ENCODE measurements at places on chromosomes 12 and 14.

- peak; percentile 56 for DNase-seq
These were observed 79.2 kb downstream of the HECTD4 start for GRCh38 chr12:112303004-112303403.

GRCh38 chr14:69617796-69618195 lies 6.4 kb downstream of the SUSD6 start:
- DNase-seq, result no peak

DNA sequence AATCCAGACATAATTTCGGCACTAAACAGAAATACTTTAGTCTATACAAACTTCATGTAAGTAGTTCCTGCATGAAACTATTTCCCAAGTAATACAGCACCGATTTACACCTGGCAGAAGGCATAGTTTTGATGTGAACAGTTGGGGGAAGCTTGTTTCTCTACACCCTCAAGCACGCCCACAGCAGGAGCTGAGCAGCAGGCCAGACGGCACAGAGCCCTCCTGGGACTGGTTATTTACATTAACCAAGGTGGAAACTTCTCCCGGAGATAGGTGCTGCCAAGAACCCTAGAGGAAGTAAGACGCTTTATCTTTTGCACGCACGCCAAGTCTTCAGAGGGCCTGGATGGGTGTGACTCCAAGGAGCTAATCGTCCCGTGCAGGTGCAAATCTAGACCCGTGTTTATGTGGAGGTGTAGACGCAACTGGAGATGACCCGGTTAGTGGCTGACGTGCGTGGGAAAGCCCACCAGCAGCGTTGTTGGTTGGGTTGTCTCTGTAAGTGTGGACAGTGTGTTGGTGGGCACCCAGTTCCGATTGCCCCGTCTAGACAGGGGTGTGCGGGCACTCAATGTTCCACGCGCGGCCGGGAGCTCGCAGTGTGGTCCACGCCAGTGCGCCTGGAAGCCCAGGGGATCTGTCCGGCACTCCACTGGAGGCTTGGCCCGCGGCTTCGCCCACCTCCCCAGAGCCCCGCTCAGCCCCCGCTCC lies 767 bp upstream of the TCP11L2 start:
- DNase-seq, result peak; percentile 80

DNA sequence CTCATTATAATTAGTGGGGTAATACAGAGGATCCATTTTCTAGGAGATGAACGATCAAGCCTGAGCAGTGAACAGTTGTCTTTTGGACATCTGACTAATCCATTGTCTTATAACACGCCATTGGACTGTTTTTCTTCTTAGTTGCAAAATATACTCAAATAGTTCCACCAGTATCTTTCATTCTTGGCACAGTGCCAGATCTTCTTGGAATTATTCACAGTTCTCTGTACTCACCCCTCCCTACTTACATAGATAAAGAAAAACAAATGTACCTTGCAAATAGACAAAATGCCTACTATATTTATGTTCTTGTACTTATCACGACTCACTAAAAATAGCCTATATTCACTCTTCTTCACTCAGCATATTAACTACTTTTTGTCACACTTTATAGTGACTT lies 3.8 kb downstream of the CBLN3 start:
- peak; percentile 46 for DNase-seq

DNA sequence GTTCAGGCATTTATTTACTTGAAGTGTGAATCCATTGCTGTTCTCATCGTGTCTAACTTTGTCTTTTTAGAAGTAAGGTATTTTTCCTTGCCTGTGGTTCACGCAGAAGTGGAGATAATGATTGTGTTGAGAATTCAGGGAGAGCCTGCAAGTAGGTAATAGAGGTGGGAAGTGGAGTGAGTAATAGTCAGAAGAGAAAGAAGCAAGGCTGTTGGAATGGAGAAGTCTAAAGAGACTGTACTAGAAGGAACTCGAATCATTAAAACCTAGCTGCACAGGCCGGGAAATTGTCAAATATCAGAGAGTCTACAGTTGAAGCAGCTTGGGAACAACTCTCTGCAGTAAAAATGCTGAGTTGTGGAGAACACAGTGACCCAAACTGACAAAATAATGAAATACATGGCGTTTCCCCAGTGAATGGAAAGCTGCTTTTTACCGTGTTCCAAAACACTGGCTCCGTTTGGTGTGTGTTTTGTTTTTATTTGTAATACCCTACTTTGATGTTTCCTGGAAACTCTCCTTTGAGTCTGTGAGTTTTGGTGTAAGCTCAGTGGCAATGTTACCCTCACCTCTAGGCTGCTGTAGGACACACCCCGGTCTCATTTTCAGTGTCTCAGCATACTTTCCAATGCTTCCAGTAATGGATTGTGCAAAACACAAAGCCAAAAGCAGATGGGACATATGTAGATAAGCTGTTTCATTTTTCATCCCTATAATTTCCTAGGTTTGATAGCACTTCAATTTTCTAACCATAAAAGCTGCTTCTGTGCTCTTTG lies 146.6 kb downstream of the CRADD start:
- no peak for DNase-seq

DNA sequence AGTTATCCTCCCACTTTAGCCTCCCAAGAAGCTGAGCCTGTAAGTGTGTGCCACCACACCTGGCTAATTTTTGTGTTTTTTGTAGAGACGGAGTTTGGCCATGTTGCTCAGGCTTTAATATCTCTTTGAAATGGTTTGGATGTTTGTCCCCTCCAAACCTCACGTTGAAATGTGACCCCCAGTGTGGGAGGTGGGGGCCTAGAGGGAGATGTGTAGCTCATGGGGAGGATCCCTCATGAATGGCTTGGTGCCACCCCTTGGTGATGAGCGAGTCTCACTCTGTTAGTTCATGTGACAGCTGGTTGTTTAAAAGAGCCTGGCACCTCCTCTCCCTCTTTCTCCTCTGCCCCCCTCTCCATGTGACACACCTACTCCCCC lies 23.6 kb upstream of the TTC7B start:
- DNase-seq, result no peak

- no peak for DNase-seq
These were observed 48.4 kb upstream of the OXA1L start for GRCh38 chr14:22718091-22718490.

GRCh38 chr14:60482743-60483142 lies 3.1 kb downstream of the C14orf39 start:
- no peak for DNase-seq

- no peak for DNase-seq
These were observed 19.7 kb downstream of the PTPN21 start for GRCh38 chr14:88535149-88535548.

DNA sequence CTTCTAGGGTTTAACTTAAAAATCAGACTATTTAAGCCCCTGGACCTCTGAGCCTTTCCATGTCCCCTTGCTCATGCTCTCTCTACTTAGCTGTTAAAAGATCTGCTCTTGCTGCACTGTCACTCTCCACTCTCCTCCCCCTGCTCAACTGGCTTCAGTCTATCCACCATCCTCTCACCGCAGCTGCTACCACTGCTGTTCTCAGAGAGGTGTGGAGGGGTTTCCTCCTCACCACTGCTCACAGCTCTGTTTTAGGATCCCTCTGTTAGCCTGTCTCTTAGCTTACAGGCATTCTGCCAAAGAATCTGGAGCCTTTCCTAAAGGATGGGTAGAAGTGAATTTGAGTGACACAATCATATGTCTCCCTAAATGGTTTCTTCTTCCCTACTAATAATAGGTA lies 43.7 kb upstream of the ATP2B1 start:
- DNase-seq, result no peak

GRCh38 chr14:21861153-21861552 lies 187.5 kb upstream of the OR4E1 start:
- no peak for DNase-seq

DNA sequence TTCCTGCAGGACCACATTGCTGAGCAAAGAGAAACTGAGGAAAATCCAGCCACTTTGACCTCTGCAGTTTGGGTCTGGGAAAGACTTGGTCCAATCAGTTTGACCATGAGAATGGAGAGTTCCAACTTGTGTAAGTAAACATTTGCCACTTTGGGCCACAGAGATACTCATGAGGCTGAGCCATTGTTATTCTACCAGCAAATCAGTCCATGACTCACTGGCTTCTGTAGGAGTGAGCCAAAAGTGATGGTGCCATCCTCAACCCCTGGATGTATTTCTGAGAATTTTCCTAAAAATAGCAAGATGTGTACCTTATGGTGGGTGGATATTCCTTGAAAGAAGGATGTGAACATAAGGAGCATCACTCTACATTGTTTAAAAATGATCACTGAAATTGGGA lies 192.9 kb upstream of the OR4E1 start:
- DNase-seq, result no peak

- peak; percentile 89 for DNase-seq
These were observed 9.2 kb downstream of the DGKA start for GRCh38 chr12:55940065-55940732.

DNA sequence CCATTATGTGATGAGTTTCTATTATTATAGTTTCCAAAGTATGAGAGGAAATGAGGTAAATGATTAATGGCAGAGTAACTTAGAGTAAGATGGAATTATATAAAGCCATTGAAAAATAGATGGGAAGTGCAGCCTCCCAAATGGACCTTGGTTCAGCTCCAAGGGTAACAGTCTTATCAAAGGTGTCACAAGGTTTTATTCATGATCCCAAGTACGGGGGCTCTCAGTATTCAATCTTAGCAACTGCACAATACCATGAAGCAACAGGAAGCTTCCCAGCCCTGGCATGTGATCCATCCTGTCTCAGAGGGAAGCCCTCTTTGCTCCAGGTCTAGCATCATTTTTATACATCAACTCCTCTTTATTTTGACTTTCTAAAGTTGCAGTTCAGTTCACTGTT lies 948.2 kb downstream of the GALC start:
- DNase-seq, result no peak

DNA sequence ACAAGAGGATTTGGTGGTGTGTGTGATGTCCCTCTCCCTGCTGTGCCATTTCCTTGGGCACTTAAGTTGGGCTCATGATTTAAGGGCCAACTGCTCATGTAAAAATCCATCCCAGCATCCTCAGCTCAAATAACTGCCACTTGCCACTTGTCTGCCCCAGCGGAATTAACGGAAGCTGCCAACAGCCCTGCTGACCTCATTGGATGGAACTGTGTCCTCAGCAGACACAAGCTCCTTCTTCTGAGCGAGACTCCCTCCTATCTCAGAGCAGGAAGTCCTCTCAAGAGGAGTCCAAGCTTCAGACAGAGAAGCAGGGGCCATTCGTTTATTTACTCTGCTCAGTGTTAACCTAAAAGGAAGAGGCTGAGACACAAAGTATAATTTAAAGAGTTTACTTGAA lies 29.6 kb upstream of the PRMT8 start:
- DNase-seq, result no peak

DNA sequence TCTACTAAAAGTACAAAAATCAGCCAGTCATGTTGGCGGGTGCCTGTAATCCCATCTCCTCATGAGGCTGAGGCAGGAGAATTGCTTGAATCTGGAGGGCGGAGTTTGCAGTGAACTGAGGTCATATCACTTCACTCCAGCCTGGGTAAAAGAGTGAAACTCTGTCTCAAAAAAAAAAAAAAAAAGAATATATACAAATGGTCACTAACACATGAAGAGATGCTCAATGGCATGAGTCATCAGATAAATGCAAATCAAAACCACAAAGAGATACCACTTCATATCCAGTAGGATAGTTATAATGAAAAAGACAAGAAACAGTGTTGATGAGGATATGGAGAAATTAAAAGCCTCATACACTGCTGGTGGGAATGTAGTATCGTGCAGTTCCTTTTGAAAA lies 33.6 kb upstream of the METAP2 start:
- DNase-seq, result no peak

DNA sequence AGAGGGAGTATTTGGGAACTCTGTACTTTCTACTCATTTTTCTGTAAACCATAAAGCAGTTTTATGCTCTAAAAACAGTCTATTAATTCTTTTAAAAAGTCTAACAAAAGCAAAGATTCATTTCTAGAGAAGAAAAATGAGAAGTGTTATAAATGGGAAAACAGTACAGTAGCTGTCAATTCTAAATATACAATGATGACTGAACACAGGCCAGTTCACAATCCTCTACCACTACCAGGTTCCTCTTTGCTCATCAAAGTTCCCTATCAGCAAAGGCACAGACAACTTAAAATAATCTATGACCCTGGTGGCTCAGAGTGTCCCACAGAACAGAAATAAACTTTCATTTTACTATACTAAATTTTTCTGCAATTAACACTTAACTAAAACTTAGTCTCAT lies 12.5 kb downstream of the NAA25 start:
- DNase-seq, result no peak

DNA sequence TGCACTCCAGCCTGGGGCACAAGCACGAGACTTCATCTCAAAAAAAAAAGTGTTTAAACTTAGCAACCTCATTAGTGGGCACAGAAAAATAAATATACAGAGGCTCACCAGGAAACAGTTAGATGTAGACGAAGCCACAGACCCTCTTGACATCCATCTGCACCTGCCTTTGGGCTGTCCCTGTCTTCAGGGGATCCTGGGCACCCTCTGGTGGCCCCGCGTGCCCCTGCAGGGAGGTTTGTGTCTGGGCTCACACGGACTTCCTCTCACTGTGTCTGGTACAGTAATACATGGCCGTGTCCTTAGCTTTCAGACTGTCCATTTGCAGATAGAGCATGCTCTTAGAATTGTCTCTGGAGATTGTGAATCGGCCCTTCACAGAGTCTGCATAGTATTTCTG lies 916.5 kb downstream of the TMEM121 start:
- DNase-seq, result peak; percentile 31

DNA sequence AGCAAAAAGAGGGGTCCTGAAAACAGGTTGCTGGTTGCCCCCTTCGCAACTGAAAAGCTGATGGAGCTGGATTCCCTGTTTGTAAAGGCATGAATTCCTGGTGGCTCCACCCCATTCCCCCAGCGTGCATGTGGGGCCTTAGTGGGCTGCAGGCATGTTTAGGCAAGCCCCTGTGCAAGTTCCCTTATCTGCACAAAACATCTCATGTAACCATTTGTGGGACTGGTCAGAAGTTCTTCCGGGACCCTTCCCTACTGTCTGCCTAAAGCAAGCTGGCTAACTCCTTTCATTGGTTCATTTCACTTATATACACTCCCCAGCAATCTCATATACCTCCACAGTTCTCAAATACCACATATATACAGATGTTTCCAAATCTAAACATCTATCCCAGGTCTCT lies 24.0 kb upstream of the HIGD1C start:
- no peak for DNase-seq

DNA sequence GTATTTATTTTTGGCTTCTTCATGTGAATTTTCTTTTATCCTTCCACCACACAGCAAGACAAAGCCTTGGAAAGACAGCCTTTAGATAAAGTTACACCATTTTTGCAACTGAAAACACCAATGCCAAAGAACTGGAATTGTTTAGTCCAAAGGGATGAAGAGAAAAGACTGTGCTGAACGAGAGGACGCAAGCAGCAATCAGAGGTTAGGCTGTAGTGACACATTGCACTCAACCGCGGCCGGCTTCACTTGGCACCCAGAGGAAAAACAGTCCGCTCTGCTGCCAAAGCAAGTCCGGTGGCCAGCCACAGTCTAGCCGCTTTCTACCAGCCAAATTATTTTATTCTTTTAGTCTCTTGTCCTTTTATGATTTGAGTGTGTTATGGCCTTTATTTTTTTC lies 49.1 kb upstream of the KCNJ8 start:
- DNase-seq, result no peak

All from CD4-positive, alpha-beta T cell treated with Interleukin-21 for 1 hour (primary cell).